ENCODE measurements at places on chromosomes 13 and 19.

- no peak for DNase-seq
Observed at GRCh38 chr19:2194513-2195078, 30.9 kb downstream of the DOT1L start.

GRCh38 chr19:49059053-49059452 is 1.5 kb upstream of the CGB7 start:
- no peak for DNase-seq

DNA sequence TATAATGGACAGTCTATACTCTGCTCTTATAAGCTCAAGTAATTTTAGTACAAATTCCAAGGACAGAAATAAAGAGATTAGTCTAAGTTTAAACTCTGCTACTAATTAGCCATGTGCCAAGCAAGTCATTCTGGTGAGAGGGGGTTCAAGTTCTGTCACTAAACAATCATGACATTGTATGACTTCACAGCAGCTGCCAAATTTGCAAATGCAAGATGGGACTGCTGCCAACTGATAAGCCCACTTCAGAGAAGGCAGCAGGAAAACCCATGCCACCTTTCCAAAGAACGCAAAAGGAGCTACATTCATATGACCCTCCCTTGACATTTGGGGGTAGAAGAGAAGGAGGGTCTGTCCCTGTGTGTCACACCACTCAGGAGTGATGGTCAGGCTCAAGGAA is 60.7 kb upstream of the RFXAP start:
- no peak for DNase-seq

DNA sequence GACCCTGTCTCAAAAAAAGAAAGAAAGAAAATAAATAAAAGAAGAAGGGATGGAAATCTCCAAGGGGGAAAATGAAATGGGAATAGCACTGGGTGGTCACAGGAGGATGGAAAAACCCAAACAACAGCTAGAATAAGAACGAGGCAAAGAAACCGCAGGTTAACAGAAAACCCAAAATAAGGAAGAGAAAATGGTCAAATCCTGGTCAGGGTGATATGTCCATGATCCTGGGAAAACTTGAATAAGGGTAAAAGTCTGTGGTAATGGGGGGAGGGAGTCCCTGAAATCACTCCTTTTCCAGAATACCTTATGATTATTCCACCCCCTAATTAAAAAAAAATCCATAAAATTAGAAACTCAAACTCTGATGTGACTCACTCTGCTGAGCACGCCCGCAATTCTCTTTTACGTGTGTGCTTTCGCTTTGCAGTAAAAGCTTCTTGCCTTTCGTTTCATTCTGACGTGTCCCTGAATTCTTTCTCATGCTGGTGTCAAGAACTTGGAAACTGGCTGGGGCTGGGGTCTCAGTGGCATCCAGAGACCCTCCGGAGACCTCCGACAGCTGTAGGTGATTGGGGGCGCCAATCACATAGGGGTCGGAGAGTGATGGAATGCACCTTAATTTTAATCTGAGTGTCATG is 4.3 kb upstream of the NAXD start:
- no peak for DNase-seq

GRCh38 chr13:27132538-27132937 is 39.1 kb downstream of the USP12 start:
- DNase-seq, result no peak

DNA sequence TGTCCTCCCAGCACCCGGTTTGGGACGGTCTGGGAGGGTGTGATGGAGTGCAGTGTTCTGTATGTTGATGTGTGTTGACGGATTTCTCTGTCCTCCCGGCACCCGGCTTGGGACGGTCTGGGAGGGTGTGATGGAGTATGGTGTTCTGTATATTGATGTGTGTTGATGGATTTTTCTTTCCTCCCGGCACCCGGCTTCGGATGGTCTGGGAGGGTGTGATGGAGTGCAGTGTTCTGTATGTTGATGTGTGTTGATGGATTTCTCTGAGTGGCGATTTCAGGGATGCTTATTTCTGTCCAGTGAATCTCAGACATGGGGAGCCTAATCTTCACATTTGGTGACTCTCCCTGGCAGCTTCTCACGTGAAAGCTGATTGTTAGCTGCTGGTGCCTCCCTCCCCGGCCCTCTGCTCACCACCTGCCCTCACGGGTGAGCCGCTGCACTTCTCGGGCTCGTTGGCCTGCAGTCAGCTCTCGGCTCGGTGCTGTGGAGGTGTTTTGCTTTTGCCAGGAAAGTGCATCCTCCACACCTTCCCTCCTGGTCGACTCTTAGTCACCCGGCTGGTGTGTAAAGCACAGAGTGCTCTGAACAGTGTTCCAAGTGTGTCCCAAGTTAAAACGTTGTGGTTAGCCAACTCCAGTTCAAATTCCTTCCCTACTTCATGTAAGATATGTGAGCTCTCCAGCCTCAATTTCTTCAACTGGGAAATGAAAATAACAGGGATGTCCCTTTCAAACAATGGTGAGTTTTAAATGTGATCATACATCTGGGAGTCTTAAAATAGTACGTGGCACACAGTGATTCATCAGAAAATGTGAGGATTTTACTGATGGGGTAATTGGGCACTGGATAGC is 54.6 kb downstream of the ATP11A start:
- DNase-seq, result no peak

DNA sequence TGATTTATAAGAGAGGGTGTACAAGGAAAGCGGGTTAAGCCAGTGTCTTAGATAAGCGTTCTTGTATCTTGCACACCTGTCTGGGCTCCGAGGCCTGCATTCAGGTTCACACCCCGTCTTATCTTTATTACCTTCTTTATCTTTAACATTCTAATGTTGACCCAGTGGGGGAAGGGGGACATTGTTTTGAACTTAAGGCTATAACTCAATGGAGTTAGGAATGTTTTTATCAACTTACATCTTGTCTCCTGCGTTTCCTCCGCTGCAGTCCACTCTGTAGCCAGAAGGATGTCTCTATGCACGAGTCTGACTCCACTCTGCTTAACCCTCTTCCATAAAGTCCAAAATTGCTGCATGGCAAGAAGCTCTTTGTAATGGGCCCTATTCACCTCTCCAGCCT is 71.2 kb downstream of the FGF9 start:
- no peak for DNase-seq

DNA sequence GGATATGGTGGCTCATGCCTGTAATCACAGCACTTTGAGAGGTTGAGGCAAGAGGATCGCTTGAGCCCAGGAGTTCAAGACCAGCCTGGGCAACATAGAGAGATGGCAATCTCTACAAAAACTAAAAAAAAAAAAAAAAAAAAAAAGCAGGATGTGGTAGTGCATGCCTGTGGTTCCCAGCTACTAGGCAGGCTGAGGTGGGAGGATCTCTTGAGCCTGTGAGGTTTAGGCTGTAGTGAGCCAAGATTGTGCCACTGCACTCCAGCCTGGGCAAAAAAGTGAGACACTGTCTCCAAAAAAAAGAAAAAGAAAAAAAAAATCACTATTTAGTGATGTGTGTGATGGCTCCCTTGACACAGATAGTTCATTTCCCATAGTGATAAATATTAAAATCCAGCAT is 365.0 kb upstream of the NBEA start:
- no peak for DNase-seq

- DNase-seq, result no peak
Observed at GRCh38 chr13:103514619-103515018, 448.4 kb upstream of the SLC10A2 start.

GRCh38 chr13:94063096-94063495 is 416.4 kb downstream of the DCT start:
- DNase-seq, result no peak

GRCh38 chr19:29016926-29017760 is 195.8 kb downstream of the UQCRFS1 start:
- DNase-seq, result no peak

DNA sequence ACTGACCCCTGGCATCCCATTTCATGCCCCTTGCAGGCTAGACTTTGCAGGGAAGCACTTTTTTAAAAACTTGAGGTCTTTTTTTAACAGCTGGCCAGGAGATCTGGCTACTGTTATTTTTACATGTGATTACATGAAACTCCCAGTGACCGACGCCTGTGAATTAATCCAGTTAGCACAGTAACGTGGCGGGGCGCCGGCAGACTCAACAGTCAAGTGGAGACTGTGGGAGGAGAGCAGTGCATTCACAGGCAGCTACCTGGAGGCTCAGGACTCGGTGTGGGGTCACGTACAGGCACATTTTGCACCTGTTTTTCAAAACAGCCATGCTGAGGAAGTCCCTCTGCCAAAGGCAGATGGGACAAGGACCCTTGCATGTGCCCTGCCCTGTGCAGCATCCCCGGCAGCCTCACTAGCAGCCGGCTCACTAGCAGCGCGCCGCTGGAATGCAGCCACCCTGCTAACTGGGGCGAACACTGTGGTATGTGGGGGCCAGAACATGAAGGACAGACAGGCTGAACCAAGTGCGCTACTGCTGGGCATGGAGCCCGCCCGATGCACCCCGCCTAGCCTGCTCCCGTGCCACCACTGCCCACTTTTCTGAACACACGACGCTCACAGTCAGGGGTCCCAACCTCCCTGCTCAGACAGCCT is 18.7 kb downstream of the CAPS start:
- no peak for DNase-seq

GRCh38 chr13:93409816-93410215 is 183.2 kb downstream of the GPC6 start:
- no peak for DNase-seq

GRCh38 chr13:19150712-19151228 is 30.9 kb downstream of the TUBA3C start:
- no peak for DNase-seq

- DNase-seq, result no peak
Observed at GRCh38 chr13:98944336-98944735, 33.5 kb downstream of the DOCK9 start.

DNA sequence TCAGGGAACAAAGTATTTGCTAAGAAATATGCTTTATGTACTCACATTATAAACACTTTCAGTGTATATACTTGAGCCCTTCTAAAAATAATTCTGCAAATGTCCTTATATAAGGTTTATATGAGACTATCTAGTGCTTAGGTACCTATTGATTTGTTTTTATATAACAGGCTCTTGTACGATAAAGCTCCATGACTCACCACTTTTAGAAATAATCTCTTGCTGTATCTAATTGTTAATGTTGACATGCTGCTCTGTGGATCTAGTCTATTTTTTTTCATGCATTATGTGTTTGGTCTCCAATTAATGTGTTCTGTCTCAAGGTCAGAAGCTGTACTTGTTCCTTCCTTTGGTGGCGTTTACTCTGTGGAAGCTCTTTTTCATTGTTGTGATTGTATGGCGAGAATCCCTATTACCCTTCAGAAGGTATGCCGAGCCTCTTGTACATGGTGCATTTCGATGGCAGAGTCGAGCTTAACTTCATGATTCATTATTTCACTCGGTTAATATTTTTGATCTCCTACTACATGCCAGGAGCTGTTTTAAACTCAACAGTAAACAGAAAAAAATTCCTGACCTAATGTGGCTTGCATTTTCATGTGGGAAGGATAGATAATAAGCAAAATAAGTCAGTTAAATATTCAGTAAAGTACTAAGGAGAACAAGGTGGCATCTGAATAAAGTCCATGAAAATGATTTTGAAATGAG is 361.6 kb downstream of the COG6 start:
- DNase-seq, result no peak

DNA sequence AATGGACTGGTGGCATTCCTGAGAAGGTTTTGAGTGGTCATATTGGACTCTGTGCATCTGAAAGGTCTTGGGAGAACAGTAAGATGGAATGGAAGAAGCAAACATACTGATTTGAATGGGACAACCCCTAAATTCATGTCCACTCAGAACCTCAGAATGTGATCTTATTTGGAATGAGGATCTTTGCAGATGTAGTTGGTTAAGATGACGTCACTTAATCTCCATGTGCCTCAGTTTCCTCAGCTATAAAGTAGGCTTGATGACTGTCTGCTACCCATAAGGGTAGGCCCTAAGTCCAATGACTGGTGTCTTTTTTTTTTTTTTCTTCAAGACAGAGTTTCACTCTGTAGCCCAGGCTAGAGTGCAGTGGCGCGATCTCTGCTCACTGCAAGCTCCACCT is 71.1 kb upstream of the SOX21 start:
- DNase-seq, result no peak

- DNase-seq, result no peak
Observed at GRCh38 chr19:33705860-33706259, 84.1 kb downstream of the CHST8 start.

GRCh38 chr19:40006273-40006691 is 9.4 kb downstream of the ZNF546 start:
- no peak for DNase-seq

DNA sequence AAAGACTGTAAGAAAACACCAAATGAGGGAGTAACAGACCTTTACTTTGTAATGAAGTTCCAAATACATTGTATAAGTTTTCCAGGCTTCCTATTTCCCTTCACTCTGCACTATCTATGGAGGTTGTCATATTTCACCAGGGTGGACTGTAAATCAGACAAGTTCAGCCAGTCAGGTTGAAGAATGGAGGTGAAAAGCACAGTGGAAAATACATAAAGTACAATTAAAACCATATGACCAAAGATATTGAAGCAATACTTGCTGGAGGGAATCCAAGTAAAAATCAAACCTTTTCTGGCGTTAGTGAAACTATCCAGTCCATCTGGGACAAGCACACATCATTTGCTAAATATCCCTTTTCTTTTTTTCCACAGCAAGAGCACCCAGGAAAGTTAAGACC is 3.2 kb downstream of the LHFPL6 start:
- no peak for DNase-seq

DNA sequence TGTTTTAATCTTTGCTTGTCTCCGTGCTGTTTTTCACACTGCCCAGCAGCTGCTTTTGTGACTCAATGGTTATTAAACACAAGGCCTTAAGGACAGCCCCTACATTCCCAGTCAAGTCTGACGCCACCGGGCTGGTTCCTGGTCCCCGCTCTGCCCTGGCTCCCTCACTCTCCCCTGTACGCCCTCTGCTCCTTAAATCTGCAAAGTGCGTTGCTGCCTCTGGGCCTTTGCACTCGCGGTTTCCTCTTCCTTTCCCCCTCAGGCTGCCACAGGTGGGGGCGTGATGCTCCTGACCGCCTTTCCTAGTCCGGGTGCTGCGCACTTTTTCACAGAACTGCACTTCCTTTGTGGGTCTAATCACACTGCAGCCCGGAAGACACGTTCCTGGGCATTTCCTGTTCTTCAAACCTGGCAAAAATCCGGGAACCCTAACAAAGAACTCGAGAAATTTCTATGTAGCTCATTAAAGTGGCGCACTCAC is 25.6 kb downstream of the NOSIP start:
- no peak for DNase-seq

DNA sequence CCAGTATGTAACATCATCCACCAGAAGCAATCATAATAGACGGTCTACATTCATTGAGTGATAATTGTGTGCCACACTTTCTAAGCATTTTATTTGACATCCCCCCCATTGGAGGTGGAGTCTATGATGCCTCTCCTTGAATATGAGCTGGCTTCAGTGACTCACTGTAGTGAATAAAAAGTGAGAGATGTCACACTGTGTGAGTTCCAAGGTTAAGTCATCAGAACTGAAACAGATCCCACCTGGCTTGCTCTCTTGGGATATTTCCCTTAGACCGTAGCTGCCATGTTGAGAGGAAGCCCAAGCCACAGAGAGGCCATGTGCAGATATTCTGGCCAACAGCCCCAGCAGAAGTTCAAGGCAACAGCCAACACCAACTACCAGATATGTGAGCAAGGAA is 12.6 kb downstream of the RTBDN start:
- DNase-seq, result no peak

Measured in NT2/D1 (cell line).